ENCODE measurements at places on chromosomes 7 and 10.

- no peak for DNase-seq
Observed at GRCh38 chr7:151000897-151001495, 10.2 kb downstream of the NOS3 start.

- no peak for DNase-seq
Observed at GRCh38 chr10:75228278-75228677, 7.5 kb downstream of the COMTD1 start.

DNA sequence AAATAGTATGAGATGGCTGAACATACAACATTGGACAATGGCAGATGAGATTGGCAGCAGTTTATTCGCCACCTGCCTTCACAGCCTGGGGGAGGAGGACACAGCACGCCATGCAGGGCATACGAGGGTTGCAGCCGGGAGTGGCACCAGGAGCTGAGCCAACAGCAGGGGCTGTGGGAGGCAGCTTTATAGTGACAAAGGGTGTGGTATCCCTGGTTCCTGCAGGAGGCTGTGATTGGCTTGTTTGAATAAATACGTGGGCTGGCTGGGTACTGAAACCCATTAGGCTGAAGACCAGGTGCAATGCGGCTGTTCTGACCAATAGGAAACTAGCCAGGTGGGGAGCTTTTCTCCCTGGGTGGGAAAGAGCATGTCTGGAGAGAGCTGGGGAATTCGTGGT lies 68.9 kb upstream of the LEP start:
- no peak for DNase-seq

GRCh38 chr7:123096434-123096833 lies 100.9 kb upstream of the TAS2R16 start:
- DNase-seq, result no peak

GRCh38 chr7:24882989-24883621 lies 96.9 kb downstream of the OSBPL3 start:
- DNase-seq, result no peak

- DNase-seq, result no peak
Observed at GRCh38 chr10:108244443-108245228, 1080.1 kb upstream of the SORCS1 start.

DNA sequence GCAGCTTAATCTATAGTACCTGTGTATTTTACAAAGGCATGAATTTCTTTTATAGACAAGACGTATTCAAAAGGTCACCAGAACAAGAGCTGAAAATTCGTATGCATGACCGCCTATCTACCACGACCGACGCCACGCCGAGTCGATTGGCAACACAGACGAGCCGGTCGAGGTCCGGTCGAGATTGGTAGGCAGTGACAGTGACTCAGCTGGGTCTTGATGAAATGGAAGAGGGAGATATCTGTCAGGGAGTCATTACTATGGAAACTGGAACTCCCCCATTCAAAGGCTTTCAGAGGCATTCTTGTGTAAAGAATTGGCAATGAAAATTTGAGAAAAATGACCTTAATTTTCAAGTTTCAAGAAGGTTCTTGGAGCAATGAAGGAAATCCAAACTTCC lies 2.1 kb downstream of the ATP5MK start:
- DNase-seq, result no peak

GRCh38 chr10:3882855-3883254 lies 97.8 kb upstream of the KLF6 start:
- DNase-seq, result no peak

GRCh38 chr7:42690794-42691639 lies 220.9 kb downstream of the C7orf25 start:
- DNase-seq, result no peak

GRCh38 chr10:114103284-114103683 lies 59.6 kb downstream of the ADRB1 start:
- DNase-seq, result no peak

DNA sequence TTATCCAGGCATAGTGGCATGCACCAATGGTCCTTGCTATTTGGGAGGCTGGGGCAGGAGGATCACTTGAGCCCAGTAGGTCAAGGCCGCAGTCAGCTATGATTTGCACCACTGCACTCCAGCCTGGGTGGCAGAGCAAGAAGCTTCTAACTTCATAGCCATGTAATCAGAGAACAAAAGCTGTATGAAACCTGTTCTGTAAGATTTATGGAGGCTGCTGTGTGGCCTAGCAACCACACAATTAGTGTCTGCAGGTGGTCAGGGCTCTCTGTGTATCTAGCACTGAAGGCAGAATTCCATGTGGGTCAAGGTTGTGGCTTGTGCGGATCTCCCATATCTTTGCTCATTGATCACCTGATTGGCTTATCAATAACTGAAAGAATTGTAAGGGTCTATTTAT lies 221.5 kb upstream of the FOXK1 start:
- DNase-seq, result no peak

- peak; percentile 43 for DNase-seq
Observed at GRCh38 chr7:139358541-139359365, 941 bp upstream of the LUC7L2 start.

DNA sequence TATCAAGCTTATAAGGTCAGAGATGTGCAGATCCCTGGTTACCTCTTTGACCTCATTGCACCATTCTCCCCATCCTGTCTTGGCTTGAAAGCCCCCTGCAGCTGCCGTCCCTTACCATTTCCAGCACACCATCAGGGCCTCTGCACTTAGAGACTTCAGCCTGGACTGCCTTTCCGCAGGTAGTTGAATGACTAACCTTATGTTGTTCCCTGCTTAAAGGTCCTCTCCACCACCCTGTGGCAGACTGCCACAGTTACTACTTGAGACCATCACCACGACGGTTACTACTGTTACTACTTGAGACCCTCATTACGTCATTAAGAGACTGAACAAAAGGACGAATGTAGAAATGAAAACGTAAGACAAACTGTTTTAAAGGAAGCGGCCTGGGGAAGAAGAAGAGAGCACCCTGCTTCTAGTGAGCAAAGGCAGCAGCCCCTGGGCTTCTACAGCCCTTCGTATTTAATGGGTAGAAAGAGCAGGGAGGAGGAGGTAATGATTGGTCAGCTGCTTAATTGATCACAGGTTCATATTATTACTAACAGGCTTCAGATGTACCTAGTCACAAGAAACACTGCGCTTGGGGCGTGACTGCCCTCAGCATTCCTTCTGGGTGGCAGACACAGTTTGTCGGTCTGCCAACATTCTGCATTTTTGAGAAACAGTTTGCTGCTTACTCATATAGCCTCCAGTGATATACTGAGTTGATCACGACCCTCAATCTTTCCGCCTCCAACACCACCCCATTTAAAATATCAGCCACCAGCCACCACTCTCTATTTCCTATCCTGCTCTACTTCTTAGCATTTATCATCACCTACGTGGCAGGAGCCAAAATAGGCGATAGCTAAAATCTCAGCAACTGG lies 74.1 kb upstream of the PARD3 start:
- DNase-seq, result no peak

All from stimulated activated CD4-positive, alpha-beta T cell treated with anti-CD3 and anti-CD28 coated beads, Interleukin-2, amount 100 ng/mL, for 48 hours (primary cell).